Fibroblast of the aortic adventitia (primary cell): ENCODE measurements at places on chromosomes 5 and 9.
A peak's percentile ranks its signal among the peaks of the same experiment; 100 is the strongest.

DNA sequence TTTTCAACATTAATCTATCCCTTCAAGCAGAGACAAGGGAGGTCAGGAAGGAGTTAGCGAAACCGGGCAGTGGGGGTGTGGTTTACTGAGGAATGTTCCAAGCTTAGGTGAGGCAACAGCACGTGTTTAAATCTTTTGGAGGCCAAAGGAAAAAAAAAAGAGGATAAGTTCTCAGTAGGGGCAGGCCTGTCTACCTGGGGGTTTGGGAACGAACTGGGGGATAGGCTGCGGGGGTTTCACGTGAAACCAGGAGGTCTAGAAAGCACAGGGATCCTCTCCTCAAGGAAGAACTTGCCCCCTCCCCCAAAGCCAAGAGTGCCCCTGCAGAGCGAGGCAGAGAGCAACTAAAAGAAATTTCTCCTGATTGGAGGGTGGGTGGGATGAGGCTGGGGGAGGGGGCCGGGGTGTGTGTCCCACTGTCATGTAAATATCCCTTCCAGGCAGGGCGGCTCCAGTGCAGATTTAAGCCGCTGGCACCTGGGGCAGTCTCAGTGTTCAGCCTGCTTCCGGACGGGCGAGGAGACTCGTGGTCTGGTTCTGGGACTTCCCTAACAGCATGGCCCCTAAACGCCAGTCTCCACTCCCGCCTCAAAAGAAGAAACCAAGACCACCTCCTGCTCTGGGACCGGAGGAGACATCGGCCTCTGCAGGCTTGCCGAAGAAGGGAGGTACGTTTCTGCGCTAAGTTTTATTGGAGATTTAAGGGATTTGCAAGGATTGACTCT is 5.5 kb upstream of the SET start:
- peak; percentile 56 for DNase-seq

DNA sequence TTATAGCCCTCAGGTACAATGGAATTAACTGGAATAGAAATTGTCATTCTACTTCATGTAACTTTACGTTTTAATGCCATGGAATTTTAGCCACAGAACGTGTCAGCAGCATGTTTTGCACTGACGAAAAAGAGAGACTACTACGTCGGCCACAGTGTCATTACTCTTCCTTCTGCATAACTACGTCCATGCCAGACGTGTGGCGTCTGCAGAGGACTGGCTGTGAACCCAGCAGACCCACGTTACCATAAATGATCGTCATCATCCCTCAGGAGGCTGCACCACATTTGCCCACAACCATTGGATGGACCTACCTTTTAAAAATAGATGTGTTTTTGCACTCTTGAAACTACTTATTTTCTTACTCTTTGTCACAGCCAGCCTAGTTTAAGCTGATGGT is 63.8 kb upstream of the ATG10 start:
- no peak for DNase-seq

DNA sequence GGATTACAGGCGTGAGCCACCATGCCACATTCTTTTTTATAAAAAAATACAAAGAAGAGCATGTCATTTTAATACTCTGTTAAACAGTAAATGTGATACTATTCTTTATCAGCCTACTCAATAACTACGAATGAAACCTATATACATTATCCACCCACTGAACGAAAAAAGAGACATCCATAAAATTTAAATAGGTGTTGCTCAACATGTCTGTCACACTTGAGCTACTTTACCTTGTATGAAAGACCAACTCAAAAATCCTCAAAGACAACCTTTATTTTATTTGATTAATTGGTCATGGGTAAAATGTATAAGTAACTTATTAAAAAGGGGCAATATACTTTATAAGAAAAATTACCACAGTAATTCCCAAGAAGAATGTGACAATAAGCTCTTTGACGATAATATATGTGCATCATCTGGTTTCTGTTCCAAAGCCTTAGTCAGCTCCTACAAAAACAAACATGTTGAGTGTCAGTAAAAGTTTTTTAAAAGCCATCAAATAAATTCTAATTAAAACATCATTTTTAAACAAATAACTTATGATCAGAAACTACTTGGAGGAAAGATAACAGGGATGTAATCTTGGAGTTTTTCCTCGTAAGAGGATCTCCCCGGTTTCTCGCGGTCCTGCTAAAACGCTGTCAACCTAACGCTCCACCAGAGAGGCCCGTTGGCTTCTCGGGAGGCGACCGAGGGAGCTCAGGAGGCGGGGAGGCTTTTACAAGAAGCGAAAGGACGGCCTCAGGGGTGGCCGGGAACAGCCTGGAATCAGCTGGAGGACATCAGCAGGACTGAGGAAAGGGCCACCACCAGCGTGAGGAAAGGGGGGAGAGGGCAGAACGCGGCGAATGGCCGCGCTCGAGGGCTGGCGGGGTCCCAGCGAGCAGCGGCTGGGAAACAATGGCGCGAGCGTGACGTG is 13.5 kb upstream of the ANKRD18B start:
- DNase-seq, result peak; percentile 73

DNA sequence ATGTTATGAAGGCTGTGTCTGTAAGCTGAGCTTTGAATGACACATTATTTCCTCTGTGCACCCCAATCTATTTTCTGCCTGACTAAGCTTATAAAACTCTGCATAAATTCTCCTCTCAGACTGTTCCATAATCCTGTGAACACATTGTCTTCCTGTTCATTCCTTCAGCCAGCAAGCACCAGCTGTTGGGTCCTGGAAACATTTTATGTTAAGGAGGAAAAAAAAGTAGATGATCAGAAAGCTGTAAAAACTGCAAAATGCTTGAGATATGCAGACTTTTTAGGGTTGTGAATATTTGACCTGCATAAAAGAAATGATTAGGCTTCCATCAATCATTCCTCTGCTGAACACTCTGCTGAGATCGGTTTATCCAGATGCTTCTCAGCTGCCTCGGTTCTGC is 1246.0 kb upstream of the DMAC1 start:
- DNase-seq, result no peak

DNA sequence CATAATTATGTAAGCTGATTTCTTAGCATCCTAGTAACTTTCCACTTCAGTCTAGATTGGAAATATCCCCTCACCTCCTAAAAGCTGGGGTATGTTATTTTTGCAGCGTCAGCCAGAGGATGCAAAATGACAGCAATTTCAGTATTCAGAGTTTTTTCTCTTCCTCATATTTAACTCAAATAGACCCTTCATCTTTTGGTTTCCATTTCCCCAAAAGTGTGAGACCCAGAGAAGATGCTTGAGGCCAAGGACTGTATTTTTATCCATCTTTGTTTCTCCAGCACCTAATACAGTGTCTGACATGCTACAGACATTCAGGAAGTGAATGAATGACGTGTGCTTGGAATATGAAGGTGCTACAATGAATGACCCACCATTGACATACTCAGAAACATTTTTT is 75.5 kb upstream of the RANBP3L start:
- DNase-seq, result no peak

DNA sequence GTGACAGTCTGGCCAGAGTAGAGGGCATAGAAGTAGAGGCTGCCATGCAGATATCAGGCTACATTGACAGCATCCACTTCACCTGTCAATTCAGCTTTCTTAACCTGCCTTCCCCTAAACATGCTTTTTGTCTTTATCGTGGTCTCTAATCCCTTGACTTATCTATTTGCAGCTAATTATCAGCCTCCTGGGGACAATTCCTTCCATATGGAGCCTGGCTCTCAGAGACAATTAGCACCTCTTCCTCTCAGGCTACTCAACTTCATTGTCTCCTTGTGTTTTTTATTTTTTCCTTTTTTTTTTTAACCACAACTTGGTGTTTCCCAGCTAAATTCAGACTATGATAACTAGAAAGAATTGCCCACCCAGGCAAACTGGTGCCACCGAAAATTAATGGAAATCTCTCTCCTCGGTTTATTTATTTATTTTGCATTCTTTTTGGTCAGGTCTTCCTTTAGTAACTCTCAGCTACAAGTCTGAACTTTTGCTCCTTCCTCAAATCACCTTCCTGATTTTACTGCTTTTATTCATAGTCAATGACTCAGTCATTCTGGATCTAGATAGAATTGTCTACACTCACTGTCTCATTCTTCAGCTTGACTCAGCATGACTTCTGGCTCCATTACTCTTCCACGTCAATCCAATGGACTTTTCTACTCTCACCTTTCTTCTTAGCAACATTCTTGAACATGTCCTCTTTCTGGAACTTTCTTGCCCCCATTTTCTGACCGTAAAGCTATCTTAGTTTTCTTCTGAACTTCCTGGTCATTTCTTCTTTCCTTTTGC is 63.0 kb upstream of the BASP1 start:
- DNase-seq, result peak; percentile 77

DNA sequence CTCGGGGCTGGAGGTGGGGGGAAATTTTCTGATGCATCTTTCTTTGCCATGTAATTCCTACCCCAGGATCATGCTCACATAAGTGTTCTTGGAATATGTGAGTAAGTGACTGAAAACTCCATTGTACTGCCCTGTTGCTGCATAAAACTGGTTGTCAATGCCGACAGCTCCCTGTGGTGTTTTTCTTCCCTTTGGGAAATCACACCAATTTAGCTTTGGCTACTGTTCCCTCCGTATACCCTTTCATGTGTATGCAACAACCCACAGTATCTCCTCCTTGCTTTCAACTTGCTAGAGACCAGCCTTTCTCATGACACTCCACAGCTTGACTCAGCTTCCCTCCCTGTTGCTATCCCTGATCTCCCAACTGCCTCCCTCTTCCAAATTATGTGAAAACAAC is 240.6 kb downstream of the TRIM32 start:
- DNase-seq, result no peak

DNA sequence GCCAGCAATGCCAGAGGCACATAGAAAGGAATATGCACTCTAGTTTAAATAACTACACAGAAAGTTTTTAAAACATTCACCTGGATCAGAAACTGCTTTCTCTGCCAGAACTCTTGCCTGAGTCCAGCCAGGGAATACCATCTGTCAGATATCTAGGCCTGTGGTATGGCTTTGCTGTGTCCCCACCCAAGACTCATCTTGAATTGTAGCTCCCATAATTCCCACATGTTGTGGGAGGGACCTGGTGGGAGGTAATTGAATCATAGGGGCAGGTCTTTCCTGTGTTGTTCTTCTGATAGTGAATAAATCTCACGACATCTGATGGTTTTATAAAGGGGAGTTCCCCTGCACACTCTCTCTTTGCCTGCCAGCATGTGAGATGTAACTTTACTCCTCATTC is 41.5 kb upstream of the KCNV2 start:
- no peak for DNase-seq

DNA sequence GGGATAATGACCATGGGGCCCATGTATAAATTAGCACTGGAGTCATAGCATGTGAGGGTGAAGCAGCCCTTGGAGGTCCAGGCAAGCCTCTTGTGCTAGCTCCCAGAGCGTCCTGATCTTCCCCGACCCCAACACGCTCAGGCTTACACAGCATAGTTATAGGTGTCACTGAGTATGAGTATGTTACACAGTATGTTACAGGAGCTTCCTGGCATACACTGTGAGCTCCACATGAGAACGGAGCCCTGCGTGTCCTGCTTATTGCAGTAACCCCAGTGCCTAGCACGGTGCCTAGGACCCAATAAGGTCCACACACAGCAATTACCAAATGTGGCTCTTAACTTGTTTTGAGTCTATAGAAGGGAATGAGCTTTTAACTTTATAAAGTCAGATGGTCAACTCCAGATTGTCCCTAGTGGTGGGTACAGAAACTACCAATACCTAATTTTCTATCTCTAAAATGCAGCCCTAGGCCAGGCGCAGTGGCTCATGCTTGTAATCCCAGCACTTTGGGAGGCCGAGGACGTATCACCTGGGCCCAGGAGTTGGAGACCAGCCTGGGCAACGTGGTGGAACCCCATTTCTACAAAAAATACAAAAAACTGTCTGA is 64.1 kb downstream of the PLAC8L1 start:
- peak; percentile 16 for DNase-seq

GRCh38 chr5:65866837-65867521 is 59.4 kb upstream of the ERBIN start:
- no peak for DNase-seq

- no peak for DNase-seq
These were observed 633.2 kb upstream of the RORB start for GRCh38 chr9:73863924-73864323.

GRCh38 chr9:110479481-110479880 is 100.1 kb downstream of the SVEP1 start:
- no peak for DNase-seq

DNA sequence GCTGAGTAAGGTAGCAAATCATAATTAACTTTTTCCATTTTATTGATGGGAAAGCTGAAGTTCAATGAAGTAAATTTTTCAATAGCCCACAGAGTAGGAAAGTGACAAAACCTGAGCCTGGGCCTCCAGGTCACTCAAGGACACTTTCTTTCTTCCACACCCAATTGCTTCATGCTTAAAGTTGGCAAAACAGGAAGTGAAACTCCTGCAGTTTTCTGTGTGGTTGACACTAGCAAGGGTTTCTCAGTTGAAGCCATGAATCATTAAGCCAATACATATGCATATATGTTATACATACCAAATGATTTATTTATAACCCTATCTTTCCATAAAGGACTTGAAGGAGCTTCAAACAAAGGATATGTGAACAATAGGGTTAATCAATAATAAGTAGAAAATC is 13.9 kb downstream of the TLR4 start:
- peak; percentile 42 for DNase-seq

DNA sequence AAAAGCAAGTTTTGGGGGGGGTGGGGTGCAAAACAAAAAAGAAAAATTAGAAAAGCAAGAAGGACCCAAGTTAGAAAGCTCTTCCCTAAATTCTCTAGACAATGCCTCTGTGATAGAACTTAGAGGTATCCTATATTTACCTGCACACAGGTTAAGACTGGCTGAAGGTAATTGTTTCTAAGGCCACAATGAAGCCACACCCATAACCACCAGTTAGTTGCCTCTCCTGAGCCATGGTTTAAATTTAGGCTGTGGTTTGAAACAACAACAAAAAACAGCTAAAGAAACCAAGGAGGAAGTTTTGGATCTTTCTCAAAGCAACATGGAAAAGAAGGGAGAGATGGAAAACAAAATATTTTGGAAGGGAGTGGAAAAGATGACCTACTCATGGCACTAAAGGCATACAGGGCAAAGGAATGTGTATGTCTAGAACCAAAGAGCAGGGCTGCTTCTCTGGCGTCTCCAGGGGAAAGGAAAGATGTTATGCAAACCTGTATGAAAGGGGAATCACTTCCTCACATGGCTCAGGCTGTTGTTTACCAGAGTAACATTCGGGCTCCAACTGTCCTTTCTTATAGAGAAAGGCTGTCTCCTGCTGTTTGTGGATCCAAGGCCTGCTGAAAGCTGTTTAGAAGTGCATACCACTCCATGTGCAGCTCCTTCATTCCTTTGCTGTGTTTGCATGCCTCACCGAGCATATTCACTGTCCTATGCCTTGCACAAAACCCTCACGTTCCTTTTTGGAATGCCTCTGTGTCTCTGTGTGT is 408.9 kb upstream of the MPDZ start:
- no peak for DNase-seq

GRCh38 chr5:150338546-150338945 is 19.0 kb upstream of the TCOF1 start:
- no peak for DNase-seq

- peak; percentile 60 for DNase-seq
These were observed 135.0 kb downstream of the STK32A start for GRCh38 chr5:147369742-147370374.
